ENCODE measurements at places on chromosomes 3 and 15. TPM values are rescaled to one million over a fixed set of nuclear protein-coding genes. Genes with fewer than 3 reads are reported as not detected.

SLC24A5 gene
- total RNA-seq: not detected

GRCh38 chr3:148911173-148911572, 46.1 kb downstream of the CPA3 start:
- no peak for DNase-seq

- peak; percentile 67 for DNase-seq
These were observed at the start of gene GXYLT2 for GRCh38 chr3:72887705-72888545. Gene GXYLT2, plus strand, starts transcription at chr3:72888046. Its CDS starts 188 bp downstream, at chr3:72888234.

GRCh38 chr3:23845326-23846216, 39.8 kb downstream of the UBE2E1 start:
- DNase-seq: no peak

DNA sequence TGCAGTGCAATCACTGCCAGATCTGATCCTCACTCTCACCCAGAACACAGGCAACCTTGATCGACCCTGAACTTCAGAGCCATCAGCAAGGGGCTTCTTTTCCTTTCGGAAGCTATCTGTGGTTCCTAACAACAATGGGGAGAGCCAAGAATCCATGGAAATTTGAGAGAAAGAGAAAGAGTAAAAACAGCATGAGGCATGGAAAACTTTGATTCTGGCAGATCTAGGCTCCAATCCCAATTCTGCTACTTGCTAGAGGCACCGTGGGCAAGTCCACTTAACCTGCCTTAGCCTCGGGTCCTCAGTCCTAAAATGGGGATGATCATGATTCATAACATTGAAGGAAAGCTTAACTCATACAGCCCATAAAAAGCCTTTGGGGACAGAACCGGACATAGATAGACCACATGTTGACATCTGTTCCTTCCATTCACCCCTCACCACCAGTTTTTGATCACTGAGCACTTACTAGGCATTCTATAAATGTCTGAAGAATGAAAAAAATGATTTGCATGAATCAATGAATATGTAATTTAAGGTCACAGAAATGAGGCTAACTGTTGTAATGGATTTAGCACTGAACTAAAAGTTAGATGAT, 605.7 kb upstream of the CFAP20DC start:
- DNase-seq: no peak
